Stimulated activated CD4-positive, alpha-beta T cell treated with anti-CD3 and anti-CD28 coated beads, Interleukin-15, amount 100 ng/mL, for 1 hour (primary cell): ENCODE measurements at places on chromosomes 5 and 9.

GRCh38 chr5:135437796-135438560 lies 9.2 kb downstream of the DCANP1 start:
- DNase-seq = no peak

DNA sequence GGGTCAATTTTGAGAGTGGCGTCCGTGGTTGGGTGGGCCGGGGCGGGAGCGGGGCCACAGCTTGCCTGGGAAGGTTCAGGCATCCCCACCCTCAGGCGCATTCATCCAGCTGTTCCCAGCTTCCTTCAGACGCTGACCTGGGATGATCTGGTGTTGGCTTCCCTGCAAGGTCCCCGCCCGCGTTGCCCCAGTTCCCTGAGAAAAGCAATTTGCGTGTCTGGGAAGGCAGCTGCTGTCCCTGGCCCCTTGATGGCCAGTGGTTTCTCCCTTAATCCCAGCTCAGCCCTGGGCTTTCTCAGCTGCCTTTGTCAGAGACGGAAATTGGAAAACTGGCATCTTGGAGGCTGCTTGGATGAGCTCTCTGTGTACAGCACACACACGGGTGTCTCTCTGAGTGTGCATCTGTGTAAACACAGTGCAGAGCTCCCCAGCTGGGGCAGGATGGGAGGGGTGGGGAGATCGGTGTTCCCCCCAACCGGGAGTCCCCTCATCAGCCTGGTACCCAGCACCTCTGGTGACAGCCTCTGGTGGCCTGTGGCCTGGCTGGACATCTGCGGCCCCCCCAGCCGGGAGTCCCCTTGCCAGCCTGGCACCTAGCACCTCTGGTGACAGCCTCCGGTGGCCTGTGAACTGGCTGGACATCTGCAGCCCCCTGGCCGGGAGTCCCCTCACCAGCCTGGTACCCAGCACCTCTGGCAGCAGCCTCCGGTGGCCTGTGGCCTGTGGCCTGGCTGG lies 94.0 kb downstream of the COL5A1 start:
- DNase-seq = no peak

DNA sequence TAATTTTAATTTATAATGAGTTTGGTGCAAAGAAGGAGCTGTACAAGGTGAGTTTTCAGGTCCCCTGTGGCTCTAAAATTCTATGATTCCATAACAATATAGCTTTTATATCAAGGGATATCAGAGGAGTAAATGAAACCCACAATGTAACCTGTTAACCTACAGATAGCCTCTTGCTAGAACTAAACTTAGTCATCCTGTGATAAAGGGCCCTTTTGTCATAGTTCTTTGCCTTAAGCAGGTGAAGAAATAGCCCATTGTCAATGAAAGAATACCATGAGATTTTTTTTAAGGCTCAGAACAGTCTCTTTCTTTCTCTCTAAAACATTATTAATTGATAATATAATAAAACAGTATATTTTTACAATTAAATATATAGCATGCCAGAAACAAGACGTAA lies 127.8 kb downstream of the NFIB start:
- no peak for DNase-seq

- DNase-seq = no peak
Observed at GRCh38 chr5:160693831-160694465, 158.1 kb downstream of the ATP10B start.

DNA sequence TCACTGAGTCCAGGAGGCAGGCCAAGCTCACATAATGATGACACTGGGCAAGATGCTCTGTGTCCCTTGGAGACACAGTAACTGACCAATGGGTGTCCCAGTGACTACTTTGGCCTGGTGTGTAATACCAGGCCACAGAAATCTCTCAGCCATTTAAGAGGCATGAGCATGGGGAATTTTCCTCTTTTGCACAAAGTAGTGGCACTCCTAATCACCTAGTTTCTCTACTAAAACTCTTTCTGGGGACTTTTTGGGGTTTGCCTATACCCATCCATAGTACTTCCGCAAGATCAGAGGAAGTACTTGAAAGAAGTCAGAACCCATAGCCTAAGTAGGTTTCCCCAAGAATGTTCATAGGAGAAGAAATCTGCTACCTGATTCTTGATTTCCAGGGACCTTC lies 161.9 kb downstream of the ARSB start:
- no peak for DNase-seq

DNA sequence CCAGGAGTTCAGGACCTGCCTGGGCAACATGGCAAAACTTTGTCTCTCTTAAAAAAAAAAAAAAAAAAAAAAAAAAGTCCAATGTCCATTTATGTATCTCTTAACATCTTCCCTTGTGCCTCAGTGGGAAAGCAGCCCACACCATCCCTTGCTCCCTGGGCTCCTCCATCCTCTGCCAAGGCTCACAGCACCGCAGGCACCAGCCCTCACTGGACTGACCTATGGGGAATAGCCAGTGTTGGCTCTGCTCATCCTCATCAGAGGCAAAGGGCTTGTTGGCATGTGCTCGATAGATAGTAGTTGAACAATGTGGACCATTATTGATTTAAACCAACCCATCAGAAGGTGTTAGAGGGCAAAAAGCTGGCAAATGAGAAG lies 61.8 kb upstream of the LRRTM2 start:
- no peak for DNase-seq

- no peak for DNase-seq
Observed at GRCh38 chr9:38359689-38360385, 32.7 kb upstream of the ALDH1B1 start.

DNA sequence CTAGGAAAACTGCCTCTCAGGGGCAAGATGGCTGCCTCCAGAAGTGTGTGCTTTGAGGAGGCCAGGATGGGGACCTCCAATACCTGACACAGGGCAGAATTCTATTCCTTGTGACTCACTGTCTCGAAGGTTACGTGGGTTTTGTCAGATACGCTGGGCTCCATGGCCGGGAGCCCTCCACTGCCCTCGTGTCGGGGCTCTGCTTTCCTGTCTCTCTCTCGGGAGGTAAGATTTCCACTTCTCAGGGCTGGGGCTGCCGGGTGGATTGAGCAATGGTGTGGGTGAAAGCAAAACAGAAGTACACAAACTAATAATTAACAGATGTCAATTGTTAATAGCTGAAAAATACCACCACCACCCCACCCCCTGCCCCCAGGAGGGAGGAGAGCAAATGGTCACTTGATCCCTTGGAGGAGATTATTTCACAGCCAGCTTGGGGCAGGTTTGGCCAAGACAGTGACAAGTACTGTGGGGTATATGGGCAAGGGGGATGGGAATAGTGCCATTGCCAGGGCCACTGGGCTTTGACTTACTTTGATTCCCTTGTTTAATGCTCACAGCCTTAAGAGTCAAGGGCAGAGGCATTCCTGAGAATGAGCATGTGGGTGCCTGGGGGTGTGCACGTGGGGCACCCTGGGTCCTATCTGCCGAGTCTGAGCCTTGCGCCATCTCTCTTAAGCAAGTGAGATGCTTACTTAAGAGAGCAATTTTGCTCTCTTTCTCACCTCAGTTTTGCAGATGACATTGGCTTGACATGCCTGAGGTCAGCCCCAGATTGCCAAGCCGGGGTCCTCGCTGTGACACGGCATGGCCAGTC lies 28.8 kb upstream of the DAB2IP start:
- no peak for DNase-seq

DNA sequence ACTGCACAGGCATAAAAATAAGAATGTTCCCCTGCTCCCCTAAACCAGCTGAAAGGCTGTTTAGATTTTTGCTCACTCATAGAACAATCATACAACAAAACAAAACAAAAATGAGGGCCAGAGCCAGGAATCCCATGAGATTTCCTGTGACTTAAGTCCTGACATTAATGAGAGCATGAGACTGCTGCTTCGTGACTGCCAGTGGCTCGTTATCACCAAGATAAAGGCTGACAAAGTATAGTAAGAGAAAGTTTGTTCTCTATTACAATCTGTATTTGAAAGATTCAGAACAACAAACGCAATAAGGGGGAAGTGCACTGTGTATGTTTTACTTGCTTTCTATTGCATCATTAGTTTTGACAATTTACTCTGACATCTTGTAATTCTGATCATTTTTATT lies 837.1 kb upstream of the C9orf72 start:
- DNase-seq = no peak

- no peak for DNase-seq
Observed at GRCh38 chr5:141223112-141223783, at the start of gene PCDHB14. Gene PCDHB14 (plus strand): TSS chr5:141223343. CDS start chr5:141223506, 163 bp downstream.

DNA sequence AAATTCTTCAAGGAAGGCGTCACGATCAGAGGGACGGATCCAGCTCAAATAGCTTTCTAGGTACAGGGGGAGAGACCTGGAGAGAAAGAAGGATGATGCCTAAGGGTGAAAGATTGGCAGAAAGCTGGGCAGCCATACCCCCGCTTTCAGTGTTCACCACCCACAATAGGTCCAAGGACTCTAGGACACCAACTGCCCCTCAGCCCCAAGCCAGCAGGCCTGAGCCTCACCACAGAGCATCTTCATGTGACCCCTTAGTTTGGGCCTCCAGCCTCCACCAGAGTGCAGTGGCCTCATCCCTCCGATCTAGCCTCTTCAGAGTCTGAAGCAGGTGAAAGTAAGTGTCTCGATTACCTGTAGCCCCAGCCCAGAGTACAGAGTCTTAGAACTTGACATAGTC lies 1.7 kb upstream of the VCP start:
- DNase-seq = no peak

GRCh38 chr5:83285661-83286398 lies 185.7 kb upstream of the VCAN start:
- DNase-seq = no peak

DNA sequence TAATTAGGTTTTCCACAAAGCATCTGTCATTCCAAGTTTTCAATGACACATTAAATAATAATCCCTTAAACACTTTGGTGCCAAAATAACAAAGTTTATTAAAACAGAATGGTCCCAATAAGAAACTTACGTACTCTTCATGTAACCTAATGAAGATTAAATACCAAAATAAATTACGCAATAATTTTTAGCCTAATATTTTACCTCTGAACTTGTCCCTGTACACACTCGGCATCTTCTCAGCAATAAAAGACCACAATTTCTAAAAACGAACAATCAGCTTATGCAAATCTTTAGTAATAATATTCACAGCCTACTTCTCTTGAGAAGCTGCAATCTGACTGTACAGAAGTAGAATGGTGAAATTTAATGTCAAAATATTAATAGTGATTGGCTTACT lies 163.6 kb downstream of the ZDHHC21 start:
- no peak for DNase-seq

DNA sequence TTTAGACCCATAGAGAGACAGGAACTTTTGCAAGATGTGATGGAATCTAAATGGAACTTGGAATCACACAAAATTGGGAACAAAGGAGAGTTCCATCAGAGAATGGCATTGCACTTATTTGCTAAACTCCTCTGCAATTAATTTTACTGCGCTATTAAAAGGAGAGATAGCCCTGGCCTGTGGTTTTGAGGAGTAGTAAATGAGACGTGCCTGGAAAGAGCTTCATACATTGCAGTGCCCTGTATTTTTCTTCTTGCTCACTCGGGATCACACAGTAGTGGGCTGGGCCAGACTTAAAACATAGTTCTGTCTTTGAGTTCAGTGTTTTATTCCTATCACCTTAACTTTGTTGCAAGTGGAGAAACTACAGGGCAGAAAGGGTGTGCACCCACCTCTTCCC lies 94.4 kb upstream of the SLC27A6 start:
- DNase-seq = no peak

- no peak for DNase-seq
Observed at GRCh38 chr9:37433867-37434371, 11.4 kb downstream of the GRHPR start.

GRCh38 chr9:105503881-105504280 lies 54.0 kb upstream of the FKTN start:
- no peak for DNase-seq
